Cortex of kidney (tissue), 1 donor: ENCODE measurements at places on chromosomes 2 and 18.

DNA sequence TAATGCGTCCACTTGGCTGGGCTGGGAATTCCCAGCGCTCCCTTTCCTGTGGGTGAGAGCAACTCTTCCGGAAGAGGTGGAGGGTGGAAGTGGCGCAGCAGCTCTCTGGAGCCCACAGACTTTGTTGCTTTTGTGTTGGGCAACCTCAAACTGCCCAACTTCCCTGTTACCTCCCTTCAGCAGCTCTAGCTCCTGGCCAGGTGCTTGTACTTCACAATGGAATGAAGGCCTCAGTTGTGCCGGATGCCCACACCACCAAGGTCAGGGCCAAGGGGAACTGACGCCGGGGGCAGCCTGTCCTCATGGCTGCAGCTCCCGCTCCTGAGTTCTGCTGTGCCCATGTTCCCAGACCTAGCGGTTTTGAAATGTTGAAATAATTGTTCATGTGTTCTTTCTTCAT lies 322.9 kb downstream of the GALR1 start:
- DNase-seq, result no peak

- no peak for DNase-seq
These were observed 547.9 kb upstream of the ID2 start for GRCh38 chr2:8133913-8134472.

GRCh38 chr2:165162466-165162865 lies 41.4 kb downstream of the SCN3A start:
- no peak for DNase-seq

DNA sequence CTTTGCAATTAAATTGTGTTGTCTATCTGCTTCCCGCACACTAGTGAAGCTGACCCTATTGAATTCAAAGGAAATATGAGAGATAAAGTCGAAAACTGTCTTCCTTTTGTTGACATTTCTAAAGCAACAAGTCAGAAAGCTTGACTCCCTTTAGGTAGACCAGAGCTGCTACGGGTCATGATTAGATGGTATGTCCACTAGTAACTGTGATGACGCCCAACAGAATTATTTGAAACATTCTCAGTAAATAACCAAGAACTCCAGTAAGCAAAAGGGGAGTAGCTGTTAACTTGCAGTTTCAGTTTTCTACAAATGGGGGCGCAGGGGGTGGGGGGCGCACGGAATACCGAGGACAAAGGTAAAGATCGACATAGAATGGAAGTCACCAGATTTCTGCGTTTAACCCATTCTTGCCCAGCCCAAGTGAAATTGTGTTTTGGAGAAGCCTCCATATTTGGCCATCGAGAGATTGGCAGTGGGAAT lies 56.4 kb downstream of the CRIM1 start:
- DNase-seq, result no peak

DNA sequence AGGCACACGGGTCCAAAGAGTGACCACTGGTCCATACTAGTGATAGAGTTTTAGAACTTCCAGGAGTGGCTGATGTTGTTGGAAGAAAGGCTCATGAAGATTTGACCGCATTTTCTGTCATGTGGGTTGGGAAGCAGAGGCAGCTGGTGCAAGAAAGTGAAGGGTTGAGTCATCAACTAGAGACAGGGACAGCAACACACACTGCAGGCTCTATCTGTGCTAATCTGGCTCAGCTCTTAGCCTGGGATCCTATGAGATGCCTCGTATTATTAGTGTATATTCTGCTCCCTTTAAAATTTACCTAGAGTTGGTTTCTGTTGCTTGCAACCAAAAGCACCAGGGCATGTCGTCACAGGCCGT lies 2.5 kb upstream of the SH3RF3 start:
- DNase-seq, result no peak
